Fibroblast of skin of scalp (primary cell): ENCODE measurements at places on chromosomes 16 and 17.
A peak's percentile ranks its signal among the peaks of the same experiment; 100 is the strongest.

DNA sequence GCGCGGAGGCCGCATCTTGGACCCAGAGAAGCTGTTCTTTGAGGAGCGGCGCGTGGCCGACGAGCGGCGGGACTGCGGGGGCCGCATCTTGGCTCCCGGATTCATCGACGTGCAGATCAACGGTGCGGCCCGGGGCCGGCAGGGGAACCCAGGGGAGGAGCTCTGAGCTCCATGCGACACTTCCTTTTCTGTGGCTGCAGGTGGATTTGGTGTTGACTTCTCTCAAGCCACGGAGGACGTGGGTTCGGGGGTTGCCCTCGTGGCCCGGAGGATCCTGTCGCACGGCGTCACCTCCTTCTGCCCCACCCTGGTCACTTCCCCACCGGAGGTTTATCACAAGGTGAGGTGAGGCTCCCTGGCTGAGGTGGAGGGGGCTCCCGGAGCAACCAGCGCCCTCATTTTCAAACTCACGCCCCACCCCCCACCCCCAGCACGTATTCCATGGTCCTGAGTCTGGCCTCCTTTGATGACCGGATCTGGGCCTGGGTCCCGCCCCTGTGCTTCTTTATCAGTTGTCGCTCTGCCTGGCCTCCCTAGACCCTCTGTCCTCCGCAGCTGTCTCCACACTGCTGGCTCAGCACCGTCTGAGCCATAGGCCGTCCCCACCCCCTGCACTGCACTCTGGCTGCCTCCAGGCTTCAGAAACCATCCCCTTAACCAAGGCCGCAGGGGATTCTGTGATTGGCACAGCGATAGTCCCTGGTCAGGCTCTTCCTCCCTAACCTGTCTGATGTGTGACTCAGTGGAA lies 787 bp downstream of the AMDHD2 start:
- no peak for DNase-seq

GRCh38 chr17:60468371-60468770 lies 46.1 kb downstream of the CHCT1 start:
- peak; percentile 60 for DNase-seq

DNA sequence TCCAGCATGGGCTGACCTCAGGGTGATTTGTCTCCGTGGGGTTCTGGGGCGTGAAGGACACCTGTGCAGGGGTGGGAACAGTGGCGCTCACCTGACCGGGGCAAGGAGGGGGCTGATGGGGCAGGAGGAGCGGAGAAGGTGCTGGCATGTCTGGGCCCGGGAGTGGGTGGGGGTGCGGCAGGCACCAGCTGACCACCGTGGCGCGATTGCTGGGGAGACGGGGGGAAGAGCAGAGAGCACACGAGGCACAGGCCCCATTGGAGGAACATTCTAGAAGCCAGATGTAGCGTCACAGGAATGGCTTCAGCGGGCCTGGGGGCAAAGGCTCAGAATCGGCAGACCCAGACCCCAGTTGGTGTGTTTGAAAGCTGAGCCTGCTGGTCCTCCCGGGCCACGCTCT lies 12.1 kb downstream of the CACNA1H start:
- no peak for DNase-seq

DNA sequence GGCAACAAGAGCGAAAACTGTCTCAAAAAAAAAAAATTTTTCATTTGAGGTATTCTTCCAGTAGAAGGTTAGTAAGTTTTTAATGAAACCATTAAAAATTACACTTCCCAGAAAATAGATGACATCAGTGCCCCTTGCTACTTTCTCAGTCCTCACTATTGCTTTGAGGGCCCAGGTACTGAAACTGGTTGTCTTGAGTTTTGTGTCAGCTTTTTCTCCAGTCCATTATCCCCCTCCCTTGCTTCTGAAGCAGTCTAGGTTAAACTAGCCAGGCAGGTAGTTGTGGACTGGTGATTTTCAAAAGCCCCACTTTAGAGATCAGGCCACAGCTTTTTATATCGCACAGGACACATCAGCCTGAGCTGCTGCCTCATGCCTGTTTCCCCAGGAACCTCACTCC lies 10.9 kb downstream of the SMCR8 start:
- no peak for DNase-seq

DNA sequence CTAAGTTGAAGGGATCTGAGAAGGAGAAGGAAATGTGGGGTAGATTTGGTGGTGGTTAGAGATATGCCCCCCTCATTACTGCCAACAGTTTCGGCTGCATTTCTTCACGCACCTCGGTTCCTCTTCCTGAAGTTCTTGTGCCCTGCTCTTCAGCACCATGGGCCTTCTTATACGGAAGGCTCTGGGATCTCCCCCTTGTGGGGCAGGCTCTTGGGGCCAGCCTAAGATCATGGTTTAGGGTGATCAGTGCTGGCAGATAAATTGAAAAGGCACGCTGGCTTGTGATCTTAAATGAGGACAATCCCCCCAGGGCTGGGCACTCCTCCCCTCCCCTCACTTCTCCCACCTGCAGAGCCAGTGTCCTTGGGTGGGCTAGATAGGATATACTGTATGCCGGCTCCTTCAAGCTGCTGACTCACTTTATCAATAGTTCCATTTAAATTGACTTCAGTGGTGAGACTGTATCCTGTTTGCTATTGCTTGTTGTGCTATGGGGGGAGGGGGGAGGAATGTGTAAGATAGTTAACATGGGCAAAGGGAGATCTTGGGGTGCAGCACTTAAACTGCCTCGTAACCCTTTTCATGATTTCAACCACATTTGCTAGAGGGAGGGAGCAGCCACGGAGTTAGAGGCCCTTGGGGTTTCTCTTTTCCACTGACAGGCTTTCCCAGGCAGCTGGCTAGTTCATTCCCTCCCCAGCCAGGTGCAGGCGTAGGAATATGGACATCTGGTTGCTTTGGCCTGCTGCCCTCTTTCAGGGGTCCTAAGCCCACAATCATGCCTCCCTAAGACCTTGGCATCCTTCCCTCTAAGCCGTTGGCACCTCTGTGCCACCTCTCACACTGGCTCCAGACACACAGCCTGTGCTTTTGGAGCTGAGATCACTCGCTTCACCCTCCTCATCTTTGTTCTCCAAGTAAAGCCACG lies 28.3 kb downstream of the STH start:
- DNase-seq, result no peak

GRCh38 chr17:82287868-82288801 lies 14.6 kb upstream of the CSNK1D start:
- peak; percentile 33 for DNase-seq

- no peak for DNase-seq
Observed at GRCh38 chr17:80032614-80033171, 3.0 kb downstream of the TBC1D16 start.

DNA sequence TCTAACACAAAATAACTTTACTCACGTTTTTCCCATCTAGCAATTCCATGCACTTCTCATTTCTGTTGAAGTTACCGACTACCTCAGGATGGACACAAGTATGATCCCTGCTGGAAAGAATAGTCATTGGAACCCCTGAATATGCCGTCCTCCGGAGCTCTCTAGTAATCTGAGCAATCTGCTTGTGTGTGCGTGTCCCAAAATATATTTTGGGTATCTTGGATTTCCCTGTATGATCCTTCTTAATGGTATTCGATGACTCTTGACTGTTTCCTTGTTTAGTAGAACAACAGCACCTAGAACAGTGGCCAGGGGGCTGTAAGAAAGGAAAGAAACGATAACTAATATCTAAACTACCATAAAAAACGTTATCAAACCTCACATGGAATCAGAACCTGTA lies 54.9 kb downstream of the BRIP1 start:
- DNase-seq, result no peak

DNA sequence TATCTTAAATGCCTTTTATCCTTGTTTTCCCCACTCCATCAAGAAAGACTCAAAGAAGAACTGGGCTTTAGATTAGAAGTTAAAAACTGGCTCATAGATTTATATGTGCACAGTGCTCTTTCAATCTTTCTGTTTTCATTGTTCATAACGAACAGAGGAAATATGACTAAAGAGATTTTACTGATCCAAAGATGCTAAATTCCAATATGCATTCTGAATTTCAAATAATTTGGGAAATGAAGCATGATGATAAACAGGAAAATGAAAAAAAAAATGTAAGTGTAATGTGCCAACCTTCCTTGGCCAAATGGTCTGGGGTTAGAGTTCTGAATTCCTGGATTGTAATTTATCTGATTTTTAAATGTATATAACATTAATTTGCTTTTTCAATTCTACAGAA lies 25.0 kb upstream of the SMIM36 start:
- DNase-seq, result no peak

- DNase-seq, result no peak
Observed at GRCh38 chr17:68310152-68310551, 18.9 kb downstream of the ARSG start.

GRCh38 chr17:74567397-74567796 lies at the start of gene CD300H:
TSS of gene CD300H (minus strand) at chr17:74567509.
- no peak for DNase-seq

- DNase-seq, result no peak
Observed at GRCh38 chr17:82893779-82894178, 54.0 kb upstream of the ZNF750 start.

- no peak for DNase-seq
Observed at GRCh38 chr16:87778476-87778829, 12.7 kb upstream of the KLHDC4 start.

- no peak for DNase-seq
Observed at GRCh38 chr17:12789075-12789480, 220 bp upstream of the ARHGAP44 start.
